ENCODE measurements at places on chromosomes 2 and 18.

- peak; percentile 69 for DNase-seq
These were observed 14.5 kb downstream of the PTPRN start for GRCh38 chr2:219294356-219295351.

DNA sequence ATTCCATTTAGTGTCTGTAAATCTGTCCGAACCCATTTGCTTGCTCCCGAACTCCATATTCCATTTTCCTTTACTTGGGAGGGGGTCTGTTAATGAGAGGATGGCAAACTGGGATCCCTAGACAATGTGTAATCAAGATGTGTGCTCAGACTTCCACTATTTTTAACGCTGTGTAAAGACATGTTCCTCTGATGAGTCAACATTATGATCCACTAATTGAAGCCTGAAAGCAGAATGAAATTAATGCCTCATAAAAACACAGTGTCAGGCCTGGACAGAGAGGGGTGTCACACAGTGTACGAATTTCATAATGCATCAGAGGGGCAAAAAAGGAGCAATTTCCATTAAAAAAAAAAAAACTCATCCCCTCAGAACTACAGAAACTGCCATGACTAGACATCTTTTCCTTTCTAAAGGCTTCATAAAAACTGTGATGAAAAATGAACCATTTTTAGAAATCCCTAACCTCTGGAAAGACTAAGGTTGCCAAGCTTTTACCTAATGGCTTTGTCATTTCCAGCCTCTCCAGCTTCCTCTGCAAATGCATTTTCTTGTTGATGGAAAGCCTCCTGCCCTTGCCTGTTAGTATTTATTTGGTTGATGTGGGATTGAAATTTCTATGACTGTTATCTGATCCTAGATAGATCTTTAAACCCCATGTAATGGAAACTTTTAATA, 209.2 kb upstream of the DCC start:
- DNase-seq: peak; percentile 33

GRCh38 chr2:141707486-141707885, 423.3 kb downstream of the LRP1B start:
- DNase-seq: no peak

DNA sequence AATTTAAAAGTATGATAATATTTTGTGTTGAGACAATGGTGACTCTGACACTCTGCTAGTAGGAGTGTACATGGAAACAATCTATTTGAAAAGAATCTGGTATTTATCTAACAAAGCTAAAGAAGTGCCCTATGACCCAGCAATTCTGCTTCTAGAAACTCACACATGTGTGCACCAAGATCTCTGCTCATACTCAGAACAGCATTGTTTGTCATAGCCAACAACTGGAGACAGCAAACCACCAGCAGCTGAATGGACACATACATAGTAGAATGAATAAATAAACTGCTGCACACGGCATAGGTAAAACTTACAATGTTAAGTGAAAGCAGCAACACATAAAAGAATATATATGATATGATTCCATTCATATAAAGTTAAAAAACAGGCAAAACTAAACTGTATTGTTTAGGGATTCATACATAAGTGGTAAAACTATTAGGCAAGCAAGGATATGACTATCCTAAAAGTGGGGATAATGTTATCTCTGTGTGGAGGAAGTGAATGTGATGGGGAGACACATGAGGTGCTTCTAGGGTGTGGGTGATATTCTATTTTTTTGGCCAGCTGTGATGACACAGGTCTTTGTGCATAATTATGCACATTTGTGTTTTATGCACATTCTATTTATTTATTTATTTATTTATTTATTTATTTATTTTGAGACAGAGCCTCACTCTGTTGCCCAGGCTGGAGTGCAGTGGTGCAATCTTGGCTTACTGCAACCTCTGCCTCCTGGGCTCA, 71.1 kb downstream of the RFTN2 start:
- no peak for DNase-seq

DNA sequence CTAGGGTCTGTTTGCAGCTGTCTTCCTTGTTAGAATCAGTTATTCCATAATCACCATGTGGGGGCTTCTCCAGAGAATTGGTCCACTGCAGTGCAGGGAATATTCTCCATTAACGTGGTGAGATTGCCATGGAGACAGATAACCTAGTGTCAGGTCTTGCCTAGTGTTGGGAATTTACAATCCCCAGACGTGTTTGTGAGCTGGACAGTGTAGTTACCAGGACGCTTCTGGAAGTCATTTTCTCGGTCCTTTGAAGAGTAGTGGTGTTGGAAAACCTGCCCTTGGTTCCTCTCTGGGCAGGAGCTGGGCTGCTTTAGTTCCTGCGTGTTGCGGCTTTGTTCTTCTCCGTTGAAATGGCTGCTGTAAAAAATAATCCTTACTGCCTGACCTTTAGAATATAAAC, 68.8 kb upstream of the LYPD6B start:
- no peak for DNase-seq

DNA sequence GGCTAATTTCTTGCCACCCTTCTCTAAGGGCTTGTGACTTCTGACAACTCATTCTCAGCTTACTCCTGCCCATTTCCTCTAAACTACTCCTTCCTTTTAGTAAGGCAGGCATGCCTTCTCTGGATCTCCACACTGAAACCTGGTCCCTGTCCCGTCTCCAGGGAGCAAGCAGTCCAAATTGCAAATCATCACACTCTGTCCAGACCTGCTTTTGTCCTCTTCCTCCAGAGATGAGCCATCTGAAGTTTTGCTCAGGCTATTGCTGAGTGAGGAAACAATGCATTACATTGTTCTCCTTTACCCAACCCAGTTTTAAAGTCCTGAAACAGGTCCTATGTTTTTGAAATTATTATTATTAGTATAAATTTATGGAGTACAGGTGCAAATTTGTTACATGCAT, 57.3 kb downstream of the ARHGAP25 start:
- DNase-seq: no peak

GRCh38 chr2:17996978-17997377, 118.5 kb downstream of the KCNS3 start:
- DNase-seq: no peak

- DNase-seq: peak; percentile 50
These were observed 697 bp downstream of the ITGA4 start for GRCh38 chr2:181457741-181458425.

- DNase-seq: no peak
These were observed 24.7 kb upstream of the DUSP2 start for GRCh38 chr2:96169868-96170507.

DNA sequence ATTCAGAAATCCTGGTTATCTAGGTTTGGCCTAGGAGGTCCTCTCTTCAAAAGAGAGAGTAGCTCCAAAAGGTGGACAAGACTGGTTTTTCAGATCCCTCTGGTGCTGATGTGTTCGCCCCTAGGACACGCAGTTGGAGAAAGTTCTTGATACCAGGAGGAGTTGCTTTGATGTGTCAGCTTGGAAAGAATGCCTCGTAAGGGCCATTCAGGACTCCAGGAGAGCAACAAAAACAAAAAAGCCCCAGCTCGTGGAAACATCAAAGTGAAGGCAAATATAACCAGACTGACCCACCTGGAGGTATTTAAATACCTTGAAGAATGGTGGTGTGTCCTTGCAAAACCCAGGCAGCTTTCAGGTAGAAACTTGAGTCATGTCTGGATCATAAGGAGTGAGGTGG, 12.5 kb upstream of the LBH start:
- DNase-seq: no peak

DNA sequence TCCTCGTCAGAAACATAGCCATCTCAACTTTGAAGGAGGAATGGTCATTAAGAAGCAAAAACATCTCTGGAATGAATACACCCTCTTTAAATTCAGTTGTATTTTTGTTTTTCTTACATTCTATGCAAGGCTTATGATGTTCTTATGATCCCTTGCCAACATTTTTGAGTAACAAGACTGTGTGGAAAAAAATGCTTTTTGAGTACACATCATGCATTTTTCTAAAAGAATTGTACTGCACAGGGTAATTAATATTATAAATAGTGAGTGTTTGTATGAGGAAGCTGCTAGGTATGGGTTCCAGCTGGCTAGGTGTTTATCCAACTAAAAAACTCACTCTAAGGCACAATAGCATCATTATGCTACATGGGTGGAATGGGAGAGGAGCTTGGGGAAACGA, 59.0 kb upstream of the SPATS2L start:
- DNase-seq: peak; percentile 80

DNA sequence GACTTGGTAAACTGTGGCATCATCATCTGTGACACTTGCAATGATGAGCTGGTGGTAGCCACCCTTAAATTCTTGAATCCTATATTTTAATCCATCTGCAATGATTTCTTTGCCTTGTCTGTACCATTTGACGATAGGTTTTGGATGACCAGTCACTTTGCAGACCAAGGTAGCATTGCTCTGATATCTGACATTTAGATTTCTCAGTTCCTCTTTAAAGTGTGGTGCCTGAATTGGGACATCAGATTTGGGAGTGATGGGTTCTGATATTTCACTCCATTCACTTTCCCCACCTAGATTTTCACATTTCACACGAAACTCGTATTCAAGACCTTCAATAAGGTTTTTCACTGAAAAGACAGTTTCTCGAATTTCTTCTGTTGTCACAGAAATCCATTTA, 55.8 kb downstream of the PLEKHA3 start:
- DNase-seq: no peak

GRCh38 chr2:25039126-25039525, 2.8 kb upstream of the EFR3B start:
- DNase-seq: no peak

DNA sequence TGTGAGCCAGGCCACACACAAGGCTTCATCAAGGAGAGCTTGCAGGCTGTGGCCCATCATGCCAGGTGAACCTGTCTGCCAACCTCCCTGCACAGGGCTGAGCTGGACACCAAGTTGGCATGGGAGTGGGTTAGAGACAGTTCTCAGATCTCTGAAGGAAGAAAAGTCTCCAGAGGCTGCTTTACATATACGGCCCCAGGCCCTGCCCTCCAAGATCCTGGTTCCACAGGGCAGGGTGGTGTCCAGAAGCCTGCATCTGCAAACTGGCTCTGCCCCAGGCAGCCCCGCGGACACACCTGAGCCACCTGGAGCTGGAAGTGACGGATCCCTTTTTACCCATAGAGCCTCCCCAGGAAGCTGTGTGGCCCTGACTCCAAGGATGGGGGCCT, 24.2 kb upstream of the HES6 start:
- no peak for DNase-seq

GRCh38 chr2:109604597-109604996, 9.2 kb downstream of the SEPTIN10 start:
- peak; percentile 53 for DNase-seq

GRCh38 chr2:69789175-69789721, 40.2 kb upstream of the GMCL1 start:
- DNase-seq: peak; percentile 97
